ENCODE measurements at places on chromosomes 6 and 20.

DNA sequence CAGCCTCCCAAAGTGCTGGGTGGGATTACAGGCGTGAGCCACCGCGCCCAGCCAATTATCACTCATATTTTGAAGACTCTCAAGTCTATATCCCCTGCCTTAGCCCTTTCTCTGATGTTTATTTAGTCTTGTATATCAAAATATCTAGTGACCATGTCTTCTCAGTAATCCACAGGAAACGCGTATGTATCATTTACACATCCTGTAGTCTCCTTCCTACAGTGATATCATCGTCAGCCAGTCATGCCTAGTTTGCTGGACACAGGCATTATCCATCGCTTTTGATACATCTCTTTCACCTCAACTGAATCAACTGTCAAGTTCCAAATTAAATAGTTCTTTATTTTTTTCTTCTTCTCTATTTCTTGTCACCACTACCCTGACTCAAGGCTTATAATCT is 223.7 kb downstream of the NKAIN2 start:
- H3K27ac ChIP-seq = no peak overlapping the region
- no peaks in the 10 kb centered on the region for H3K27me3 ChIP-seq
- H3K4me1 ChIP-seq = no peaks in the 10 kb centered on the region
- no peaks in the 10 kb centered on the region for H3K36me3 ChIP-seq
- no peak for DNase-seq

DNA sequence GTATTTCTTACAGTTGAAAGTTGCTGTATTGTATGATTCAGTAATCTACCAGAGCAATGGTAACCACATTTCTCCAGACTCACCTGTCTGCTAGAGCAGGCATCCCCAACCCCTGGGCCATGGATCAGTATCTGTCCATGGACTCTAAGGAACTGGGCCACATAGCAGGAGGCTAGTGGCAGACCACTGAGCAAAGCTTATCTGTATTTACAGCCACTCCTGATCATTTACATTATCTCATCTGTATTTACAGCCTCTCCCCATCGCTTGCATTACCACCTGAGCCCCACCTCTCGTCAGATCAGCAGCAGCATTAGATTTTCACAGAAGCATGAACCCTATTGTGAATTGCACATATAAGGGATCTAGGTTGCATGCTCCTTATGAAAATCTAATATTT is 60.3 kb upstream of the MANEA start:
- no peak overlapping the region for H3K4me3 ChIP-seq
- no peaks in the 10 kb centered on the region for H3K36me3 ChIP-seq
- no peak for DNase-seq

DNA sequence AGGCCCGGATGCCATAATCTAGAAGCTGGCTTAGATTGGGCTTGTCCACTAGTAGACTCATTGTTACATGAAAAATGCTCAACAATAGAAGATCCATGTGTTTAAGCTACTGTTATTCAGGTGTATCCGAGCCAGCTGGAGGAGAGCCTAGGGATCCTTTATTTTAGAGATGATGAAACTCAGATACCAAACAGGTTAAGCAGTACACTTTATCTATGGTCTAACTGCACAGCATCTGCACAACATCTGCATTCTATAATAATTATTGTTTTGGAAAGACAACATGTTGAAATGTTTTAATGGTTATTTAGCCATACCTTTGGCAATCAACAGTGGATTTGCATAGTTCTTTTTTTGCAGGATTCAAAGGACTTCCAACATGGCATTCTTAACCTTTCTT is 134.1 kb downstream of the RFPL4B start:
- DNase-seq = no peak
- peaks cover 22% of the 10 kb centered on the region for H3K4me1 ChIP-seq
- H3K4me3 ChIP-seq = no peak overlapping the region
- no peaks in the 10 kb centered on the region for H3K36me3 ChIP-seq
- no peaks in the 10 kb centered on the region for H3K27me3 ChIP-seq

DNA sequence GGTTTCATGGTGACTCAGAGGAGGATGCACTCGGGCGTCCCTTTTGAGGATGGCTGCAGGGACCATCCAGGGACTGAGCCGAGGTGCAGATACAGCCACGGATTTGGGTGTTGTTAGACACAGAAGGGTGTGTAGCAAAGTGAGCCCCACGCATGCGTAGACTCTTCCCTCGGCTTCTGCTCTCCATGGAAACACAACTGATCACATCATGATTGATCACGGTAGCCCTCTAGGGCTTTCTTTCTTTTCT is 606 bp upstream of the ULBP1 start:
- H3K4me1 ChIP-seq = peaks cover 39% of the 10 kb centered on the region
- peak overlapping the region; percentile 96 for H3K27ac ChIP-seq

DNA sequence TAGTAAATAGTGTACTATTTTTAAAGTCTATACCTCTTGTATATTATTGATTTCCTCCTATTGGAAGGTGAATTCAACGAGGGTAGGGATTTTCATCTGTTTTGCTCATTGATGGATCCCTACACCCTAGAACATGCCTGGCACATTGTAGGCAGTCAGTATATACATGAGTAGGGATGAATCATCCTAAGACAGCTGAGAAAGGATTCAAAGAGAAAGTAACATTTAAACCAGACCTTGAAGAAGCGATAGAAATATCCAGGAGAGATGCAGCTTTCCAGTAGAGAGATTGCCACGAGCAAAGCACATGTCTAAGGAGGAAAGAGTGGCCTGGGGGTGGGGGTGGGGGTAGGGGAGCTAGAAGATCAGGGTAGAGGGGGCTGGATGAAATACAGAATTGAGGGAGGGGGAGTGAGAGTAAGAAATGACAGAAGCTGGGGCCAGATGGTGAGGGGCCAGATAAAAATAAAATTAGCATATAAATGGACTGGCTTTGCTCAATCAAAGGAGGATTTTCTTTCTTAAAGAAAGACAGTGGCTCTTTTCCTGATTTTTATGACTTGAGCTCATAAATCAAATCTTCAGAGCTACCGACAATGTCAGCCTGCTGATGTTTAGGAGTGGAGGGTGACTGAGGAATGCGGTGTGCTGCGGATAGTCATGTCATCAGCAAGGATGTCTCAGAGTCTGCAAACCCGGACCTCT is 168.2 kb downstream of the SAMD5 start:
- no peak for DNase-seq
- H3K27me3 ChIP-seq = no peaks in the 10 kb centered on the region
- H3K4me1 ChIP-seq = no peaks in the 10 kb centered on the region
- H3K36me3 ChIP-seq = no peaks in the 10 kb centered on the region

- no peak overlapping the region for H3K27ac ChIP-seq
- H3K36me3 ChIP-seq = peaks cover 10% of the 10 kb centered on the region
- H3K4me1 ChIP-seq = no peaks in the 10 kb centered on the region
- DNase-seq = no peak
These were observed 237.7 kb downstream of the DLL1 start for GRCh38 chr6:170052991-170053821.

DNA sequence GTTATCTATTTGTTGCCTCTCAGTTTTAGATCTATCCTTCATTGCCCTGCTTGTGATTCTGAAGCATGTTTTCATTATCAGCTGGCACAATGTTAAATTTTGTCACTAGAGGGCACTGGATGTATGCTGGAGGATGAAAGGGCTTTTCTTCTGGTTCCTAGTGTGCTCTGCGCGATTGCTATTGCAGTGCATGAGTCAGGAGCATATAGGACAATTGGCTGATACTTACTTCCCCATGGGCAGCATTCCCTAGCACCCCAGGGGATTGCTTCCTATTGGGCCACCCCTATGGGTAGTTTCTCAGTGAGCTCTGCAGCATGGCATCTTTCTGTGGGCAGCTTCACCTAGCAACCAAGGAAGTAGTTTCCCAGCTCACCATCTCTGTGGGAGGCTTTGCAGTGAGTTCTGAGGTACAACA is 280.3 kb upstream of the SYNCRIP start:
- H3K27me3 ChIP-seq = peaks cover 3% of the 10 kb centered on the region
- no peak overlapping the region for H3K4me3 ChIP-seq
- H3K27ac ChIP-seq = no peak overlapping the region
- H3K36me3 ChIP-seq = no peaks in the 10 kb centered on the region

DNA sequence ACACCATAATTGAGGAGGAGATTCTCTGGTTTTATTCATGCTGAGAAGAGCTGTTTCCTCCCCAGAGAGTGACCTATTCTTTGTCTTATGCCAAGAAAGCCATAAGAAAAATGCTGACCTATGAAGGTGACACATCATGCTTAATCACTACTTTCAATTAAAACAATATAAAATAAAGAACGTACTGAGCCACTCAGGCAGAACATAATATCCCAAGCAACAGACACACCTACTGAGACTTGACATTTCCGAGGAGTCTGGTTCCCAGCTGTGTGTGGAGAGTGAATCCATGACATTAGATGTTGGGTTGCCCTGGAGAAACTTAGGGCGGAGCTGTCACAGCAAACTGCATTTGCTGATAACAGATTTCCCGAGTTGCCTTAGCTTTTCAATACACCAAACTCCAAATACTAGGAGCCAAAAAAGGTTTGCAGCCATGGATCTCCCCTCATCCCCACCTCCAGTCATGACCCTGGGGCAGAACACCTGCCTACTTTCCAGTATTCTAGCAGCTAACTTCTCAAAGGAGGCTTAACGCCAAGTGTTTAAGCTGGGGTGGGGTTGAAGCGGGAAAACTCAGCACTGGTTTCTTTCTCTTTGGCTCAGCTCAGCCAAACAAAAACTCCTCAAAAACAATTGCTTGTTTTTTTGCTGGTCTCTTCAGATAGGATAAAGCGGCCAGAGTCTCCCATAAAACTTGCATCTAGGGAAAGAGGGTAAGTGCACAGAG is 92.2 kb downstream of the BACH2 start:
- no peak for DNase-seq
- H3K36me3 ChIP-seq = no peaks in the 10 kb centered on the region
- H3K4me1 ChIP-seq = no peaks in the 10 kb centered on the region
- peaks cover 4% of the 10 kb centered on the region for H3K27me3 ChIP-seq
- no peak overlapping the region for H3K4me3 ChIP-seq

DNA sequence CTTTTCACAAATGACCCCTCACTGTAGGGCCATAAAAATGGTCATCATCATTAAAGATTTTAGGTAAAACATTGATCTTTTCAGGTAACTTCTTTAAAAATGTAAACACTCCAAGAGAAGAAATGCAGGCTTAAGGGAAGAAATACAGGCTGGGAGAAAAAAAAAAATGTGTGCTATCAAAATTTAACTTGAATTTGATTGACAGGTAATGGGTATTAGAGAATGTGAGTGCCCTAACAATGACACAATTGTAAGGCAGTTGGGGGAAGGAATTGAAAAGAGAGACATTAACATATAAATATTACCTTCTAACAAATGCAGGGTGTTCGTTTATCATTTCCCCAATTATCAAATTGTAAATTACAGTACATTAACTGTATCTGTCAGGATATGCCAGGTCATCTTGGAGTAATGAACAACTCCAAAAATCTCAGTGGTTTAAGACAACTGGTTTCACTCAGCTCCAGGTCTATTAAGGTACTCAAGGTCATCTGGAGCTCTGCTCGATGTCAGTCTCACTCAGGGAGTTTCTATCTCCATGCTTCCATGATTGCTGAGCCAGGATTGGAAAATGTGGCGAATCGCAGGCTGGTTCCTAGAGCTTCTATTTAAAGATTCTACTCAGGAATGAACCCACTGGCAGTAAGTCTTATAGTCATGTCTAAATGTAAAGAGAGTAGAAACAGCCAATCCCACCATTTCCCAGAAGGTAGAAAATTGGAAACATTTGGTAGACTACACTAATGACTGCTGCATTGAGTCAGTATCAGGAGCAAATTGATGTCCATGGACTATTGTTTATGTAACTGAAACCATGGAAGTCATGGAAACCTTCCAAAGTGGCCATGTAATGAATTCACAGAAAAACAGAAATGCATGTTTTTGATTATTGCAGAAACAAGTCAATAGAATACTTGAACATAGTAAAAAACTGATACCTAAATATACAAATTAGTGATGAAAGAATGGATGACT is 55.6 kb downstream of the FRK start:
- H3K36me3 ChIP-seq = no peaks in the 10 kb centered on the region
- peaks cover 15% of the 10 kb centered on the region for H3K4me1 ChIP-seq
- no peak overlapping the region for H3K27ac ChIP-seq
- H3K4me3 ChIP-seq = no peak overlapping the region
- H3K27me3 ChIP-seq = peaks cover 2% of the 10 kb centered on the region
- no peak for DNase-seq

DNA sequence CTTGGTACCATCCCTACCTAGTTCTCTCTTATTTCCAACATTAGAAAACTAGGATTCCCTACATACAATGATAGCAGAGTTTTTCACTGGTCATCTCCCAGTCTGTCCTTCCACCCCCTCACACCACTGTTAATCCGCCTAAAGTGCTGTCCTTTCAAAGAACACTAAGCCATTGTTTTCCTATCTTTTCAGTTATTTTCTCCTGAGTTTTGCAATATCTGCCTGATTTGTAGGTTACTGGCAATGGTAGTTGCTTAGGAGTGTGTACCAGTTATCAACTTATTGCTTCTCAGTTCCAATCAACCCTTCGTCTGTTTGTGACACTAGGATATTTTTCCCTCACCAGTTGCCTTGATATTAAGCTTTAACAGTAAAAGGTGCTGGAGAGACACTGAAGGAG is 135.0 kb downstream of the EPM2A start:
- DNase-seq = no peak
- no peaks in the 10 kb centered on the region for H3K36me3 ChIP-seq
- no peak overlapping the region for H3K4me3 ChIP-seq
- peaks cover 5% of the 10 kb centered on the region for H3K27me3 ChIP-seq

DNA sequence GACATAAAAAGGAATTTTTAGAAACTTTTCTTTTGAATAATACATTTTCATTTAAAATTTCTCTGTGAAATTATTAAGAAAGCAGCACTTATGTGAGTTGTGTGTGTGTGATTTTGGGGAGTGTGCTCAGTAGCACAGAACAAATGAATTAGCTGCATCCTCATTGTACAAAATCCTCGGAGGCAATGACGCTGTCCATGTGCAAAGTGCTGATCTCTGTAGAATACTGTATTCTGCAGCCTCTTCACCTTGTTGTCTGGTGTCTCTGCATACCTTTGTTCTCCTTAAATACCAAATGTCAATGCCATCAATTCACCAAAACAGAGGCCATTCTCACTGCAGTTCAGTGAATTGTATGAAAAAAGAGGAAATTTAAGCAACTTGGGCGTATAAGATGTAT is 838.4 kb downstream of the QKI start:
- H3K36me3 ChIP-seq = 0 out of 2 replicates have a peak, but pooled peaks cover 9% of the 10 kb centered on the region
- no peak overlapping the region for H3K27ac ChIP-seq
- H3K4me3 ChIP-seq = no peak overlapping the region
- no peaks in the 10 kb centered on the region for H3K4me1 ChIP-seq
- no peak for DNase-seq

GRCh38 chr6:21085211-21085610 is 508.3 kb upstream of the SOX4 start:
- DNase-seq = no peak
- no peaks in the 10 kb centered on the region for H3K27me3 ChIP-seq
- 0 out of 2 replicates have a peak, but pooled peaks cover 4% of the 10 kb centered on the region for H3K36me3 ChIP-seq
- no peak overlapping the region for H3K27ac ChIP-seq

- H3K27me3 ChIP-seq = no peaks in the 10 kb centered on the region
- no peak for DNase-seq
- no peak overlapping the region for H3K4me3 ChIP-seq
- no peaks in the 10 kb centered on the region for H3K36me3 ChIP-seq
- no peak overlapping the region for H3K27ac ChIP-seq
- peaks cover 17% of the 10 kb centered on the region for H3K4me1 ChIP-seq
These were observed 44.3 kb downstream of the MARCKS start for GRCh38 chr6:113901482-113901881.

- H3K4me3 ChIP-seq = no peak overlapping the region
- DNase-seq = no peak
- no peaks in the 10 kb centered on the region for H3K36me3 ChIP-seq
- H3K27ac ChIP-seq = no peak overlapping the region
- peaks cover 5% of the 10 kb centered on the region for H3K4me1 ChIP-seq
These were observed 445.7 kb downstream of the CDC5L start for GRCh38 chr6:44833248-44833647.

GRCh38 chr6:136676075-136676474 is 116.2 kb downstream of the MAP3K5 start:
- H3K4me3 ChIP-seq = no peak overlapping the region
- peaks cover 5% of the 10 kb centered on the region for H3K4me1 ChIP-seq
- peaks cover 13% of the 10 kb centered on the region for H3K36me3 ChIP-seq

Data from HFFc6 (cell line).